Left cardiac atrium (tissue), 4 donors: ENCODE measurements at places on chromosomes 1 and 21.

DNA sequence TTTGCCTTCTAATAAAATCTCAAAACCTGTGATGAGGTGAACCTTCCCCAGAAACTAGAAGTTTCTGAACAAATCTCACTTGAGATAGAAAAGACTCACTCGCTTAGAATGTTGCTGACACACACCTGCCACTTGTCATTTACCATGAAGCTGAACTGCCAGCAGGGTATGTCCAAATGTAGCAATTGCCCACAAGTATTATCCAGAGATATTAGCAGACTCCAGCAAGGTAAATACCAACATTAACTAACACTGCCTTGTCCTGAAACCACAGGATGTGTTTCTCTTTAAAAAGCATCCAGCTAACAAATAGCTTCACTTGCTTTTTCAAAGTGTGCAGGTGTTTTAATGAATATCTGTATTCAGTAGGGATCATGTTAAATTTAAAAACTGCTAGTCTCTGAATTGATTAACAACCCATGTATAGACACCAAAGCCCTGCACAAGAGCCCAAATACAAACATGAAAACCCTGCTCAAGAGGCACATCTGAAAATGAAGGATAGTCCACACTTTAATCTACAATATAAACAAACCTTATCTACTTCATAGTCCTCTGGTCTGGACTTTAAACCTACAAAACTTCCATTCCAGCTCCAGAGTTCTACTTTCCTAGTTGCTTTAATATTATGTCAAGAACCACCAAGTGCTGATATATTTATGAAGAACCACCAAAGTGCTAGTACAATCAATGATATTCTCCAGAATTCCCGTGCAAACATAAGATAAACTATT, 19.3 kb downstream of the KRTAP8-1 start:
- no peak for DNase-seq

DNA sequence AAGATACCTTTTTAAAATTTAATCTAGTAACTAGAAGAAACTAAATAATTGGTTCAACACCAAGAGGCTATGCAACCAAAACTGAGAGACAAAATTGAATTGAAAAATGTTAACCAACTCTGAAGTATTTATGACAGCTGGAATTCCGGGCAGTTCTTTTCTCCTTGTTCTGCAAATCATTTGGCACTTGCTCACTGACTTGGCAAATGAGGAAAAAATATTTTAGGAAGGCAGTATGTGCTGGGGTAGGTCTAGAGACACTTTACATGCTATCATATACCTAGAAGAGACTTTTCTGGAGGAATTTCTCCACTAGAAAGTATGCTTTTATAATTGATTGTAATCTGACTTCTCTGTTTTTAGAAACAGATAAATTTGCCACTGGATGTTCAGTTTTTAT, 22.1 kb upstream of the SH3D21 start:
- no peak for DNase-seq

- no peak for DNase-seq
These were observed 123.9 kb downstream of the PRDM2 start for GRCh38 chr1:13823936-13824335.

- peak; percentile 56 for DNase-seq
These were observed 37.1 kb upstream of the H6PD start for GRCh38 chr1:9197186-9198099.

- no peak for DNase-seq
These were observed 9.3 kb downstream of the MYBPH start for GRCh38 chr1:203166192-203166940.

DNA sequence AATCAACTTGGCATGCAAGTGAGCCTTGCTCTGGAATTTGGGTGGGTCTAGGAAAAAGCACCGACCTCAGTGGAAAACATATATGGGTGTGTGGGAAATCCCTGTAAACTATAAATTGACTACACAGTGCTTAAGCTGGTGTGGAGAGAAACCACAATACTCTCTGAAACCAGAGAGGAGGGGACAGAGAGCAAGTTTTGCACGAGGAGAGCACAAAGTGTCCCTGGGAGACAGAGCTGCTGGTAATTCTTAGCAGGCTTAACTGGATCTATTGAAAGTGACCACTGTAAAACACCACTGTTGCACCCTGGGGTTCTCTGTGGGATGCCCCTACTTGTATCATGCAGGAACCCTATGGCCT, 12.8 kb downstream of the KCNJ15 start:
- DNase-seq: no peak

DNA sequence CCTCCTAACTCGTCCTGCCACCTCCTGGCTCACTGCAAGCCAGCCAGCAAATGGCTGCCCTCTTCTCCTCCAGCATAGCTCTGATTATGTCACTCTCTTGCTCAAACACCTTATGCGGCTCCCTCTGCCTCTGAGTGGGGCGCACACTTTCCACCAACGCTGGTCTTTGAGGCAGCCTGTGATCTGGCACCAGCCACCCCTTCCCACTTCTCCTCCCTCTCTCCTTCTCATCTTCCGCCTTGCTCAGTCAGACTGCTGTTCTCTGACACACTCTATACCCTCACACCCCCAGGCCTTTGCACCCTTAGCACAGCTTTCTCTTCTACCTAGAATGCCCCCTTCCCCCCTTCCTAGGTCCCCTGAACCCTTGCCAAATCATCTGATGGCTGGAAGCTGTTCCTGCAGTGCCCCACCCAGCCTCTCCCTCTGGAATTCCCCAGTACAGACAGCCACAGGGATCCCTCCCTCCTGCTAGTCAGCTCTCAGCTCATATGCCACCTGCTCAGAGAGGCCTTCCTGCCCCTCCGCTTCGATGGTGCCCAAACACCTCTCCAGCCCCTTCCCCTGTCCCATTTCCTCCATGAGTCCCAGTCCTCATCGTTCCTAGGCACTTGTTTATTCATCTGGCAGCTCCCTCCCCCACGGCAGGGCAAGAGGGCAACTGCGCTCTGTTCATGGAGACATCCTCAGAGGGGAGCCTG, 21.7 kb upstream of the PEF1 start:
- no peak for DNase-seq

- no peak for DNase-seq
These were observed 12.3 kb downstream of the ZRANB2 start for GRCh38 chr1:71068325-71069240.

- DNase-seq: no peak
These were observed 90.7 kb downstream of the IGSF21 start for GRCh38 chr1:18198260-18198659.

- DNase-seq: peak; percentile 53
These were observed 31.1 kb downstream of the ALG14 start for GRCh38 chr1:95041491-95042165.

DNA sequence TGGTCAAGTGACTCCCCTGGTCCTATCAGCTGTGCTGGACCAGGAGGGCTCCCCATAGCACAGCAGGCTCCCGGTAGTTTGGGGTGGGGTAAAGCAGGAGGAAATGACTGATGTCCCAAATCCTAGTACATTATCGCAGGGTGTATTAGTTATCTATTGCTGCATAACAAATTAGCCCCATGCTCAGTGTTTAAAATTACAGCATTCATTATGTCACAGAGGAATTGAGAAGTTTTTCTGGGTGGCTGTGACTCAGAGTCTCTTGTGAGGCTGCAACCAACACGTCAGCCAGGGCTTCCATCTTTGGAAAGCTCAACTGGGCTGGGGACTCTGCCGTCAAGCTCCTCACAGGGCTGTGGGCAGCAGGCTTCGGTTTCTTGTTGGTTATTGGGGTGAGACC, 34.3 kb upstream of the LAPTM5 start:
- no peak for DNase-seq

DNA sequence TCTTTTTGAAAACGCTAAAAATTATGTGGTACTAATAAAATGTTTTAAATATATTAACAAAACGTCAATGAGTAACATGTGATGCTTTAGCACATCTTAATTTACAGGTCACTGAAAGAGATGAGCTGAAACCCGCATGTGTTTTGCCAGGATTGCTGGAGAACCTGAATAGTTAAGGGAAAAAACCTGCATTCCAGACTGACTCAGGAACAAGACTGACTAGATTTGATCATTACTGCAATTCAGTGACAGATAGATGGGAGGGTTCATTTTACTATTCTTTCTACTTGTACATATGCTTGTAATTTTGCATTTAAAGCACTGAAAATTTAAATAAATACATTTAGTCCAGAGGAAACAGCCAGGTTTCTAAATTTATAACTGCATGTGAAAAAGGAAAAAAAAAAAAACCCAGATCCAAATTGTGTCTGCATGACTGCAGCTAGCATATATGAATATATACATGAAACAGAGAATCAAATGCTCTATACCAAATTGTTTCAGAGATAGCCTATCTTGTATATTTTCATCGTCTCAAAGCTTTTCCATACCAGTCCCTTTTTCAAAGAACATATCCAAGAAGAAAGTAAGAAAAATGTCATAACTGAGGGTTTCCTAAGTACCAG, 71.7 kb downstream of the APP start:
- no peak for DNase-seq

GRCh38 chr1:162847839-162848453, 13.0 kb downstream of the CCDC190 start:
- DNase-seq: peak; percentile 84

- no peak for DNase-seq
These were observed 84.2 kb downstream of the EPHB2 start for GRCh38 chr1:22794647-22795365.

GRCh38 chr1:111516005-111516535, 12.6 kb upstream of the ADORA3 start:
- DNase-seq: peak; percentile 83

- DNase-seq: no peak
These were observed 782 bp upstream of the PFKL start for GRCh38 chr21:44299085-44299457.

DNA sequence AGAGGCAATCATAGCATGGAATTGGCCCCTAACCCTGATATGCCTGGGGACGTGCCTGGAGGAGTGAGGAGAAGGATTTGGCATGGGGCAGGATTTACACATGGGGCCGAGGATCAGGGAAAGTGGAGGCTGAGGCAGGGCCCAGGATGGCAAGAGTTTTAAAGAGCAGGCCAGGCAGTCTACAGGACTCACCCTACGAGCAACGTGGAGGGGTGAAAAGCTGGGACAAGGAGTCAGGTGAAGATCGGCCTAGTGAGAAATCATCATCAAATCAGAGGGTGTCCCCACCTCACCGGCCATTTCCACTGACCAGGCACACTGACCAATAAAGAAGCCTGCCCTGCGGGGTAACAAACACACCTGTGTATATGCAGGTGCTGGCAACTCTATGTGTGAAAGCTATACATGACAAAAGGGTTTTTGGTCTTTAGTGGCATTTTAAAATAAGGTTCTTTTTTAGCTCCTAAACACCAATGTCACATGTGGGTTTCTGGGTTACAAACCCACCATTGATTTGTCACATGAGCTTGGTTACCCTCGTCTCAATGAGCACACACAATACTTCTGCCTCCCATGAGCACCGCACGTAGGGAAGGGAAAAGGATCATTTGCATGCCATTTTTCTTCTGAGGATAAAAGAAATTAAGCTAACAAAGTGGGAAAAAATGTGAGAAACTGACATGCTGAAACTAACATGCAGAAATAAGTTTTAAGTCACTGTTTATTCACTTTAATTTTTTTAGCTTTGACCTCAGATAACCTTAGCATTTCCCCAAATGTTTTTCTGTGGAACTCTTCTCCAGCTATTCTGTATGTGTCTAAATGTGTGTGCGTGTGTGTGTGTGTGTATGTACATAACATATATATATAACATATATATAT, 168.1 kb upstream of the EDN2 start:
- DNase-seq: peak; percentile 7

DNA sequence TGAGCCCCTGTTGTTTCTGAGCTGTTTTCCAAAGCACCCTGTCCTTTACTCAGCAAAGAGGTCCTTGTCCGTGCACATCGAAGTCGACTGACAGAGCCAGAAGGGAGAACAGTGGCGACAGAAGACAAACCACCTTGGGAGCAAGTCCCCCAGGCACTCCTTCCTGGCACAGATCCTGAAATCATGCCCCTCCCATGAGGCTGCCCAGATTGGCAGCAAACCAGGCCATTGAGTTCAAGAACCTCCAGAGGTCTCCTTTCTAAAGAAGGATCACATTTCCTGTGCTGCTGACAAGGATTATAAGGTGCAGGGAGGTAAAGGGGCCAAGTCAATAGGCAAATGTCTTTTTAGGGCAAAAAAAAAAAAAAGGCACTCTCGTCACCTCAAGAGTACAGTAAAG, 84.7 kb upstream of the HIVEP3 start:
- no peak for DNase-seq
